ENCODE measurements at places on chromosomes 3 and 15. TPM values are rescaled to one million over a fixed set of nuclear protein-coding genes. Genes with fewer than 3 reads are reported as not detected.

OR5K2 gene
- not detected for total RNA-seq

RPUSD2 gene
- 28.5 TPM for total RNA-seq

ASB14 gene
- not detected for total RNA-seq

CERS3 gene
- 0.29 TPM for total RNA-seq

SLCO2A1 gene
- total RNA-seq: 1.1 TPM

PLCB2 gene
- total RNA-seq: 9.4 TPM

STRC gene
- total RNA-seq: 0.42 TPM

SYNPR gene
- total RNA-seq: 0.54 TPM

GRCh38 chr3:188261011-188261410 lies 107.1 kb downstream of the LPP start:
- DNase-seq: no peak

GRCh38 chr3:103006526-103007183 lies 571.8 kb downstream of the ZPLD1 start:
- DNase-seq: no peak

DNA sequence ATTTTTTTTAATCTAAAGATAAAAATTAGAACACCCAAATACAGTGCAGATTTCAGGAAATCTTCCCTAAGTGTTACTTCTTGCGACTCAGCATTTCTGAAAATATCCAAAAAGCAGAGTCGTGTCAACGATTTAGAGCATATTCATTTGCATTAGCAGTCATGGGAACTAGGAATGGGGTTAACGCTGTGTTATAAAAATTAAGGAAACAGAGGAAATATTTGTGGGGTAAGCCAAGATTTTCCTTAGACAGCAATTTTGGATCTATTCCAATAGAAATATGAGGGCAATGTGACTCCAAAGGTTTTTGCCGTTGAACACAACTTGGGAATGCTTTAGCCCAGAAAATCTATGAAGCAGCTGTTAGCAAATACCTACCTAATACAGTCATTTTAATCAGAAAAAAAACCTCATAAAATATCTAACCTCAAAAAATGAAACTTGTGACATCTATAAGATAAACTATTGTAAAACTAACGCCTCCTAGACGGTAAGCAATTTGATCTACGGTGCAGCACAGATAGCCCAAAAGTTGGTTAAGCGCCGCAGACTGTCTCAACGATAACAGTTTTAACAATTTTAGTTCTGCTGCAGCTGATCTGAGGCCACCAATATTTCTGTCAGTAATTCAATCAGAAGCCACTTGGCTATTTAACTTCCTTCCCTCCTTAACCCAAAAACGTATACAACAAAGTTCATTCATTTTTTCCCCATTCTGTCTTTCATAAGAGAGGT lies 5.8 kb upstream of the ATP11B start:
- no peak for DNase-seq

- no peak for DNase-seq
Measured at GRCh38 chr15:31222773-31223341, 103.8 kb upstream of the KLF13 start.

DNA sequence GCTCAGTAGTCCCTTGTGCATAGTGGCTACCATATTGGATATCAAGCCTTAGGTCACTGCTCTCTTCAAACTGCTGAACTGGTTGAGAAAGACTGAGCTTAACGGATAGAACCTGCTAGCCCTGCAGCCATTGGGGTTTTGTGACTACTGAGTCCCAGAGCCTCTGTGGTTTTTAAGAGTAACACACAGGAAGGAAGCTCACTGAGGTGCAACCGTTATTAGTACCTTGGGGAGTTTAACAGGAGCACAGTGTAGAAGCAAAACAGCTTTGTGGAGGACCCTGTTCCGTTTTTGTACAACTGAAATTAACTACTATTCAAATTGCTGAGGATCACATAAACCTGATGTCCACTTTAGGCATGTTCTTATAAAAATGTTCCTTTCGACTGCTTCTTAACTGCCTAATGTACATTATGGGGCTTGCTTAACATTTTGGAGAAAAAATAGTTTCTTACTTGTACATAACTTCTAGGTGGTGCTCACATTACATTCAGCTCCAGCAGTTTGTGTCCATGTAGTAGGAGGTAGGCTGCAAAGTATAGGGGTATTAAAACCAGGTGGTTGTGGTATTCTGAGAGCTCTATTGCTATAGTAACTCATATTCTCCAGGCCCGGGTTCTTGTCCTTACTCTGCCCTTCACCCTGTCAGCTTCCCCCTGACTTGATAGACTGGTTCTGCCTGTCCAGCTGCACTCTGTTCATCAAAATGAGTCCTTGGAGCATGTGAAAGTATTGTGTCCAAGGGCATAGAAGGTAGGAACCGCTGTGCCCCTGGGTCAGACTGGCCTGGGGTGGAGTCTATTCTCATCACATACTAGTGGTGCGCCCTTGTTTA lies 17.3 kb downstream of the PXK start:
- no peak for DNase-seq

GRCh38 chr3:17908399-17909191 lies 166.2 kb upstream of the TBC1D5 start:
- no peak for DNase-seq

GRCh38 chr3:51426921-51427320 lies 35.8 kb downstream of the RBM15B start:
- no peak for DNase-seq

GRCh38 chr3:160765211-160765610 lies 9.2 kb downstream of the PPM1L start:
- no peak for DNase-seq

- no peak for DNase-seq
Measured at GRCh38 chr3:82474711-82475110, 713.3 kb upstream of the GBE1 start.

- DNase-seq: no peak
Measured at GRCh38 chr15:89770041-89770440, 6.1 kb upstream of the MESP2 start.

- peak; percentile 77 for DNase-seq
Measured at GRCh38 chr3:196684548-196685407, 27.3 kb downstream of the CEP19 start.

DNA sequence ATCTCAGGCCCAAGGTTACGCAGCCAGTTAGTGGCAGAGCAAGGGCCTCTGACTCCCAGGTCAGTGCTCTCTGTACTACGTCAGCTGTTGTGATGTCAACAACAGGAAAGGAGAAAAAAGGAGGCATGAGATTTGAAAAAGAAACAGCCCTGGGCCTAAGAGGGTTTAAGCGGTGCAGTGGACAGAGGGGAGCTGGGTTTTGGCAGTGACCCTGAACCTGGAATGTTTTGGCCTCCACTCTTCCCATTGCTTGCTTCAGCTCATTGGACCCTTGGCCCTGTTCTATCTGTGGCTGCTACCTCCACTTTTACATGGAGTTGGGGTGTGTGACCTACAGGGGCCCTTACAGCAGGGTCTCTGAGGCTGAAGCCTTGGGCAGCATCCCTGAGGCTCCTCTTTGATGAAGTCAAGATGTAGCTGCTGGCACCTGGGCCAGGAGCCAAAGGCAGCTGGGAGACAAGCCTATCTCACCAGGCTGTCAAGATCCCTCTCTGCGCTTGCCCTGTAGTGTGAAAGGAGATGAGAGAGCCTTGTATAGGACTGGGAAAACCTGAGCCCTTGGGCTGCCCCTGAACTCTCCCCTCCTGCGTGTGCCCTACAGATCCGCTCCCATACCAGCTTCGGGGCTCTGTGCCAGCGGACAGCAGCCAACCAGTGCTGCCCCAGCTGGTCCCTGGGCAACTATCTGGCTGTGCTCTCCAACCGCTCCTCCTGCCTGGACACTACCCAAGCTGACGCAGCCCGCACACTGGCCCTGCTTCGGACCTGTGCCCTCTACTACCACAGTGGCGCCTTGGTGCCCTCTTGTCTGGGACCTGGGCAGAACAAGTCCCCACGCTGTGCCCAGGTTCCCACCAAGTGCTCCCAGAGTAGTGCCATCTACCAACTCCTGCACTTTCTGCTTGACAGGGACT lies 8.7 kb downstream of the DISP2 start:
- no peak for DNase-seq

DNA sequence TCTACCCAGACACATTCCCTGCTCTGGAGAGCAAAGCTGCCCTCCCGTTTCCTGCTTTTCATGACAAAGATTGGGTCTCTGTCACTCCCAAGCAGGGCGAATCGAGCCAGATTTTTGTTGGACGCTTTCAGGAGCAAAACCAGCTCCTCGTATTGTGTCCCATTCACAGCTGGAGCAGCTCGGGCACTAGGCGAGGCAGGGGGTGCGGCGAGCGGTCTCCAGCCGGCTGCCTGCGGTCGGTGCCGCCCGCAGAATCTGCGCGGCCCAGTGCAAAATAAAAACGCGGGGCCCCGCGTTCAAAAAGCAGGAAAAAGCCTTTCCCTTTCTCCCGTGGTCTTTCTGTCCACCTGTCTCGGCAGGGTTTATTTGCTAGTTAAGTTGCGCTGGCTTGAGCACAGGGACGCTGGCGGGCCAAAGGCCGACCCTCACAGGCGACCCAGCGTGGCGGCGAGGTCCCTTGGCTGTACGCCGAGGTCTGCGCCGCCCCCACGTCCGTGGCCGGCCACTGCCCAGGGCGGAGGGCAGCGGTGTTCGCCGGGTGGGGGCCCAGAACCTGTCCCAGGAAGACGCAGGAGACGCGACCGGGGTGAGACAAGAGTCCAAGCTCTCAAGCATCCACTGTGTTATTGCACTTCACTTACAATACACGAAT lies 71.2 kb downstream of the CYP19A1 start:
- no peak for DNase-seq

DNA sequence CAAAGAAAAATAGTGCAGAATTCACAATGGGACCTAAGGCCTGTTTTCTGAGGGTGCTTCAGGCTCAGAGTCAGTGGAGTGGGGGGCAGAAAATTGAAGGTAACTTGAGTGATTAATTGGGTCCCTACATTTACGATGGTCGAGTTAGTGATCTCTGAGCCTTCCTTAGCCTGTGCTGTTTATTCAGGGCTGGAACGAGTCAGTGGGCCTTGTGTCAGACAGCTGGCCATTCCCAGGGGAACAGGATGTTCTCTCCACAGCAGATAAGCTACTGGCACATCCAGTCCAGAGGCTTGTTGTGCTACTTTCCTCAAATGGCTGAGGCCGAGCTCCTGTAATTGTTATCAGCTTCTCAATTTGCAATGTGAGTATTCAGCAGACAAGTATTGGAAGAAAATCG lies 29.2 kb upstream of the CNTN3 start:
- DNase-seq: no peak

DNA sequence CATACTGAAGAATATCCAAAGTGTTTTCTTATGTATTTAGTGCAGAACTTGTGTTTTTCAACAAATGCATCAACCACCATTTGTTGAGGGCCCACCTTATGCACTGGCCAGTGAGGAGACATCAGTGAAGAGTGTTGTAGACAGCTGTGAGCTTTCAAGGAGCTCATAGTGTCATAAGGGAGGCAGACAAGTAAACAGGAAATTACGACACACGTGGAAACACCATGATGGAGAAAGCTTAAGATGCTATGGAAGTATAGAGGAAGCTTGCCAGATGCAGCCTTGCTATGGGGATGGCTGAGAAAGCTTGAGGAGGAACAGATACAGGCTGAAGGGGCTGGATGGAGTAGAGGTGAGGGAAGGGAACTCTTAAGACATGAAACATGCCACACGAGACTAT lies 50.8 kb upstream of the PSMD6 start:
- no peak for DNase-seq

- no peak for DNase-seq
Measured at GRCh38 chr15:86526938-86527690, 447.4 kb downstream of the AGBL1 start.

GRCh38 chr3:52494886-52495495 lies at the start of gene STAB1:
Gene STAB1 (plus strand): TSS chr3:52495338. CDS start chr3:52495414, 76 bp downstream.
- no peak for DNase-seq

GRCh38 chr15:29542994-29543393 lies 273.4 kb upstream of the NSMCE3 start:
- no peak for DNase-seq

- no peak for DNase-seq
Measured at GRCh38 chr3:119219069-119219468, 21.6 kb downstream of the B4GALT4 start.

GRCh38 chr3:56323986-56324420 lies 144.3 kb downstream of the ERC2 start:
- DNase-seq: no peak

GRCh38 chr15:27481768-27482167 lies 510.8 kb downstream of the GABRG3 start:
- DNase-seq: no peak

GRCh38 chr15:48925714-48926223 lies 38.0 kb downstream of the SHC4 start:
- DNase-seq: no peak

DNA sequence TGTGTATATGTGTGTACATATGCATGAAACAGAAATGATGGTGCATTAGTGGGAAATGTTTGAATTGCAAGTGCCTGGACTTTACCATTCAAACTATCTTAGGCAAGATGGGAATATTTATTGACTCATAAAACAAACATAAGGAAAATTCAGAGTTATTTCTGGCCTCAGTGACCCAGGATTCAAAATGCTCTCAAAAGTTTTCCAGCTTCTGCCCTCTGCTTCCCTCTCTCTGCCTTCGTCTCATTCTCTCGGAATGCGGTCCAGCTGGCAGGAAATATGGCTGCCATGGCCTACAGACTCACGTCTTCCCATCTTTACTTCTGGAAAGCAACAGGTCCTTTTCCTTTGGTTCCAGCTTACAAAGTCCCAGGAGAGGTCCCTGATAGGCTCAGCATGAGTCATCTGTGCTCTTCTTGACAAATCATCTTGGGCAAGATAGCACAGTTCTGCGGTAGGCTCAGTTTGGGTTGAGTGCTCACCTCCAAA lies 8.7 kb upstream of the ZNF774 start:
- no peak for DNase-seq

GRCh38 chr3:32197991-32198390 lies 40.5 kb upstream of the CMTM8 start:
- no peak for DNase-seq

All from H1 (cell line).